ENCODE measurements at places on chromosomes 5 and 9. TPM values are rescaled to one million over a fixed set of nuclear protein-coding genes. Genes with fewer than 3 reads are reported as not detected.

DNA sequence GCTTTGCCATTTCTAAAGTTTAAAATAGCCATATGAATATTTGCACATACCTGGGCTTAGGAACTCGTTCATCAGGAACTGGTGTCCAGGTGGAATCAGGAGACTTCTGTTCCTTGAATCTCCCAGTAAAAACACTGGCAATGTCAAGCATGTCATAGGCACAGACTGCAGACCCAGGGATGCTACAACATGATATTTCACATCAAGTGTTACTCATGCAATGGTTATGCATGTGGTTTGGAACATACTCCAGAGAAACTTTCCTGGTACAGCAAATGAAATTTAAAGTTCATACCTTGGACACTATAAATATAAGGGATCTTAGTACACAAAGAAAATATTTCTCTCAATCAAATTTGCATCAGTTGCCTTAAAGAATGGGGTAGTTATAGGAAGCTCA is 92.2 kb downstream of the SEMA6A start:
- H3K36me3 ChIP-seq, result no peaks in the 10 kb centered on the region
- H3K4me3 ChIP-seq, result no peak overlapping the region
- no peaks in the 10 kb centered on the region for H3K27me3 ChIP-seq
- H3K27ac ChIP-seq, result no peak overlapping the region
- H3K4me1 ChIP-seq, result no peaks in the 10 kb centered on the region
- no peak for DNase-seq

NOXA1 gene
- total RNA-seq, result 0.52 TPM

IL9 gene
- not detected for total RNA-seq

GRCh38 chr9:26301659-26302058 is 590.9 kb downstream of the CAAP1 start:
- DNase-seq, result no peak
- H3K36me3 ChIP-seq, result no peaks in the 10 kb centered on the region
- no peaks in the 10 kb centered on the region for H3K4me1 ChIP-seq
- H3K27me3 ChIP-seq, result no peaks in the 10 kb centered on the region
- no peak overlapping the region for H3K27ac ChIP-seq

DNA sequence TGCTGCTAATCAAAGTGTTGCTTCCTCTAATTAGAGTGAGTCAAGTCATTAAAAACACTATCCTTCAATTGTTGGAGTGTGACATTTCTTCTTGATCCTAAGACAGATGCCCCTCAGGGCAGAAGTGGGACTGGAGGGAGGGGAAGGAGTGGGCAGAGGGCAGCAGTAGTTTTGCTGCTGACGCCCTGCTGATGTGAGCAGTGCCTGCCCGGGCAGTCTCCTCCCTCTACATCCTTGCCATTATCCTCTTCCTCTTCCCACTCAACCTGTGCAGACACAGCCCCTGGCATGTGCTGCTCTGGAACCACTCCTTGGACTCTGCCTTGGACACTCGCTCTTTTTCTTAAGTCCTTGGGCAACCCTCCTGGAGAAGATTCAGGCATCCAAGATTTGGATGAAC is 232.5 kb downstream of the HSPA4 start:
- no peaks in the 10 kb centered on the region for H3K27me3 ChIP-seq
- H3K36me3 ChIP-seq, result no peaks in the 10 kb centered on the region
- no peak overlapping the region for H3K27ac ChIP-seq
- H3K4me3 ChIP-seq, result no peak overlapping the region

HRH2 gene
- 26.9 TPM for total RNA-seq

All from activated CD8-positive, alpha-beta T cell treated with anti-CD3 and anti-CD28 coated beads, Interleukin-2, amount 10 ng/mL, durations not matched to agents 7 days and 5 days (primary cell).